Suppressor macrophage (primary cell): ENCODE measurements at places on chromosomes 2 and 18.

- DNase-seq: no peak
Observed at GRCh38 chr18:2894841-2895370, 48.1 kb downstream of the EMILIN2 start.

- no peak for DNase-seq
Observed at GRCh38 chr2:101185656-101186055, 34.5 kb upstream of the TBC1D8 start.

- no peak for DNase-seq
Observed at GRCh38 chr2:204824751-204825453, 279.6 kb downstream of the PARD3B start.

- DNase-seq: peak; percentile 36
Observed at GRCh38 chr2:67616749-67617148, 219.6 kb downstream of the ETAA1 start.

DNA sequence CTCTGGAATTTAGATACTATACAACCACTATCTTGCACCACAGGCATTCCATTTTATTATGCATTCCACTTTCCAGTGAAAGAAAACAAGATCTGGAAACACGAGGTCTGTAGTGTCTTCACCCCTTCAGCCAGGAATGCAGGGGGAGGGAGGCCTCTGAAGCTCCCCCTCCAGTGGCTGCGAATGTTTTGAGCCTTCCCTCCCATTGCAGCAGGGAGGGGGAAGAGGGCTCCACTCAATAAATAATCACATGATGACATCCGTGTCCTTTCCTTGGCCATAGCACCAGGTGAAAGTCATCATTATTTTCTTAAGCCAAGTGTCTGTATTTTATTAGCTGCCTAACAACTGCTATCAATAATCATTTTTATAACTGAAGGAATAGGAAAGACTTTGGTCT lies 38.6 kb downstream of the ALPK2 start:
- no peak for DNase-seq

DNA sequence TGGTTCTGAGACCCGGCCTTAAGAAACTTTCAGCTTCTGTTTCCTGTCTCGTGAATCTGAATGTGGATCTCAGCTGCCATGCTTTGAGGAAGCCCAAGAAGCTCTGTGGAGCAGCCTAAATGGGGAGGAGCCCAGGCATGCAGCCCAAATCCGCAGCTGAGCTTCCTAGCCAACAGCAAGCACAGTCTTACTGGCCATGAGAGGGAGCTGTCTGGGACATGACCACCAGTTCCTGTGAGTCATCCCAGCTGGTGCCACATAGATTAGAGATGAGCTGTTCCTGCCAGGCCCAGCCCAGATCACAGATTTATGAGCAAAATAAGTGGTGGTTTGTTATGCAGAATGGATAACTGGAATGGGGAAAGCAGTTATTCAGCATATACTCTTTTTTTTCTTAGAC lies 224.4 kb upstream of the APCDD1 start:
- DNase-seq: no peak

GRCh38 chr2:2850218-2850755 lies 519.2 kb upstream of the MYT1L start:
- DNase-seq: no peak

DNA sequence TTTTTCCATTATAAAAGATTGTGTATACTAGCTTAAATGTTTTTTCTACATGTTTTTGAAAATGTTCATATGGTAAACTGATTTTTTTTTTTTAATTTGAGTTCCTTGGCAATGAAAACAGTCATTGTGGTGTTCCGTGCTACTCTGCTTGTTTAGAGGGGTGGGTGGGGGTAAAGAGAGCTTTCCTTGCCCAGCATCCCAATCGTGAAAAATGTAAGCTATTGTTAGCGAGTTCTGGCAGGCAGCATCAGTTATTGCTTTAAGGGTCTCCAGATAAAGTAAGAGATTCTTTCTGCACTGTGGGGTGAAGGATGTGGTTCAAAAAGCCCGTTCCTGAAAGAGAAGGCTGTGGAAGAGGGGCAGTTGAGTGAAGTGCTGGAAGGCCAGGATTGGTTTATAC lies 118.4 kb downstream of the TANC1 start:
- DNase-seq: no peak

DNA sequence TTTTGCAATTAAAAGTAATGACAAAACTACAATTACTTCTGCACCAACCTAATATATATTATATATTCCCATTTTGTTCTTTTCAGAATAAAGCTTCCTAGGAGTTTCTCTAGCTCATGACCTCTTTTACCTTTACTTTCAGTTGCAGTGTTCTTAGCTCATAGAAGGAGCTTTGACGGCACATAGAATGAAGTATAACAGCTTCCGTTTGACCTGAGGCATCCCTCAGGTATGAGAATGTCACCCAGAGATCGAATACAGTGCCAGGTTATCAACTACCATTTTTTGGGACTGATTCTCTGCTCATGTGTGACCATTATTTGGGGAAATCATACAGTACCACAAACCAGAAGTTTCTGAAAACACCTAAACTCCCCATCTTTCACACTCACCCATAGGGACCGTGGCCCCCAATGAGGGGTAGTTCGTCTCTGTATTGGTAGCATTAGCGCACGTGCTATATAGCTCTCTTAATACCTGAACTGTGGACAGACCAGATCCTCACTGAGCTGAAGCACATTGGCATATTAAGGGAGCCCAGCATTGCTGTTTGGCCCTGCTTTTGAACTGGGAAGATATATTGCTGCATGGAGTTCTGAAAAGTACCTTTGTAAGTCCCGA lies 123.0 kb downstream of the SPTBN1 start:
- DNase-seq: no peak

DNA sequence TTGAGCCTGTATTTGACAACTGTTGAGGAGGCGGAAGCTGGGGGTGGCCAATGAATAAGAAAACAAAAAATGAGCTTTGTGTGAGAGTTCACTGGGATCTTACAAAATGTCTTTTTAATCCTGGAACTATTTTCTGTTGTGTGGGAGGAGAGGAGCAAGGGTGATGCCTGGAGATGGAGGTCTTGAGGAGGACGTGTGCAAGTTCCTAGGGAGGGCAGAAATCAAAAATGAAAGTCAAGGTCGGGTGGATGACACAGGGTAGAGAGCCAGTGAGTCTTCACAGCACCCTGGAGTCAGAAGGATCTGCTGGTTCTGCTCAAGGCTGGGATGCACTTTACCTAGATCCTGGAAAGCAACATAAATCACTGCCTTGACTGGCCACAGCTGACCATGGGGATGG lies 180.3 kb upstream of the PKDCC start:
- no peak for DNase-seq

- no peak for DNase-seq
Observed at GRCh38 chr2:134347756-134348155, 93.9 kb downstream of the MGAT5 start.

DNA sequence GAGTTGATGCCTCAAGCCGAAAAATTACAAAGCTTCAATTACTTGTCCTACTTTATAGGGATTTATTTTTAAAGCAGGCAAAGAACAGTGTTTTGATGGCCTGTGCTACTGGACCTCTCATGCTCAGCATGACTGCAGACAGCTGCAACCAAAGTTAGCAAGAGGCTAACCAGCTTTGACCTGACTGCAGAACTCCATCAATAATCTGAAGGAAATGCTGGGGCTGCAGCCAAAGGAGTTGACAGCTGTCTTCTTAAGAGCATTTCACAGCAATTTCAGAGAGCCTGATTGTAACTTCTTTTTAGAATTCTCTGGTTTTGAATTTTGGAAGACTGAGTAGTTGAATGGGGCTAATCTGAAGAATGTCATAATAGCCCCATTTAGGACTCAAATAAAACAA lies 46.5 kb upstream of the SESTD1 start:
- no peak for DNase-seq

- no peak for DNase-seq
Observed at GRCh38 chr2:208329485-208329884, 63.4 kb downstream of the PIKFYVE start.

- DNase-seq: no peak
Observed at GRCh38 chr2:71454221-71455010, 1.1 kb downstream of the DYSF start.

- peak; percentile 90 for DNase-seq
Observed at GRCh38 chr2:230007931-230008707, 60.6 kb downstream of the SLC16A14 start.

DNA sequence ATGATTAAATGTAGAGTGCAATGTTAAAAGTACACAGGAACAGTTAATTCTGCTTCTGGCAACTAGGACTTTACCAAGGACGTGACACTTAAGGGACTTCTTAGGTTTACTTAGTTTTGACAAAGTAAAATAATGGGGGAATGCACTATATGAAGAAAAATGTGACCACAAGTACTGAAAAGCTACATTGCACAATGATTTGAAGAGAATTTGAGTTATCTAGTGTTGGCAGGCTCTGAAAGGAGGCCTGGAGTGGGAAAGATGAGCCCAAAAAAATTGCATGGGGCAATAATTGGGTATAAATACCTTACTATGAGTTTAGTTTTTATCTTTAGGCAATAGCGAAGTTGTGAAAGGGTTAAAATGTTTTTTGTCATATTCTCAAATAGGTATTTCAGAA lies 173.7 kb downstream of the DOK6 start:
- DNase-seq: no peak

GRCh38 chr2:119218478-119219064 lies 5.1 kb upstream of the STEAP3 start:
- peak; percentile 45 for DNase-seq

DNA sequence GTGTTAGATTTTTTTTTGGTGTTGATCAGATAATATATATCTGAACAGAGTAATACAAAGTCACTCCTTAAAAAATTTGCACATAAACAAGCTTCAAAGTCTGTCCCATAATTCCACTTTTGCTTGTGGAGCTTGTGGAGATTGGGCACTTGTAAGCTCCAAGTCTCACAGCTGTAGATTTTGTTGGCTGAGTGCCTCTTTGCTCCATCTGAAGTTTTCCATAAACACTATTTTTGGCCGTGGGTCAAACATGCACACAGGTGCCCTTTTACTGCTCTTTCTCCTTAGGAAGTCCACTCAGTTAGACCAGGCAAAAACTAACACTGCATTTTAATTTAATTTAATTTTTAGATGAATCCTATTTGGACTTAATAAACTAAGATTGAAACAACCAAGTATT lies 3.6 kb upstream of the KCNJ13 start:
- DNase-seq: no peak
